Cortex of kidney (tissue), 1 donor: ENCODE measurements at places on chromosomes 4 and X.

GRCh38 chrX:74277846-74278245, 26.1 kb upstream of the ZCCHC13 start:
- no peak for DNase-seq

DNA sequence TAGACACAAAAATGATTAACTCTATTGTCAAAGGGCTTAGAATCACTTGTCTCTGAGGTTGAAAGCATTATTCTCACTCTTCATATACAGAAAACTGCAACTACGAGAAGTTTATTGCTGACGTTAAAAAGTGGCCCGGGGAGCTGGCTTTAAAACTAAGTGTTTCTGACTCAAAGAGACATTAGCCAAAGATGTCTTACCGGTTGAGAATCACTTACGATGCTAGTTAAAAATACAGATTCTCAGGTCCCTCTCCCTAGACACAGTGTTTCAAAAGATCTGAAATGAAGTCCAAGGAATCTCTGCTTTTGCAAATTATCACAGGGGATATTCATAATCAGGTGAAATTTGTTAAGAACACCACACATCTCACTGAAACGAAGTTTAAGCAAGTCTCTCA, 1.2 kb downstream of the GNPDA2 start:
- DNase-seq: no peak

DNA sequence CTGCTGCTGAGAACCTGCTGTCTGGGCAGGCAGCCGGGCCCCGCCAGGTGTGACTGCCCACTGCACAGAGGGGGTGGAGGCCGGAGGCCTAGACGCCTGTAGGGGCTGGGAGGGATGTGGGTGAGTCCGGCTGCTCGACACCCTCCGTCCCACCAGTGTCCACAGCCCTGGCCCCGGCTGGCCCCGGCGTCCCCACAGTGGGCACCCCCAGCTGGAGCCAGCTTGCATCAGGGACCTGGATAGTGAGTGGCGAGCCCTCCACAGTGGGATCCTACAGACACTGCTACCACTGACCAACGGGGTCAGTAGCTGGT, 34.7 kb upstream of the SPON2 start:
- no peak for DNase-seq

DNA sequence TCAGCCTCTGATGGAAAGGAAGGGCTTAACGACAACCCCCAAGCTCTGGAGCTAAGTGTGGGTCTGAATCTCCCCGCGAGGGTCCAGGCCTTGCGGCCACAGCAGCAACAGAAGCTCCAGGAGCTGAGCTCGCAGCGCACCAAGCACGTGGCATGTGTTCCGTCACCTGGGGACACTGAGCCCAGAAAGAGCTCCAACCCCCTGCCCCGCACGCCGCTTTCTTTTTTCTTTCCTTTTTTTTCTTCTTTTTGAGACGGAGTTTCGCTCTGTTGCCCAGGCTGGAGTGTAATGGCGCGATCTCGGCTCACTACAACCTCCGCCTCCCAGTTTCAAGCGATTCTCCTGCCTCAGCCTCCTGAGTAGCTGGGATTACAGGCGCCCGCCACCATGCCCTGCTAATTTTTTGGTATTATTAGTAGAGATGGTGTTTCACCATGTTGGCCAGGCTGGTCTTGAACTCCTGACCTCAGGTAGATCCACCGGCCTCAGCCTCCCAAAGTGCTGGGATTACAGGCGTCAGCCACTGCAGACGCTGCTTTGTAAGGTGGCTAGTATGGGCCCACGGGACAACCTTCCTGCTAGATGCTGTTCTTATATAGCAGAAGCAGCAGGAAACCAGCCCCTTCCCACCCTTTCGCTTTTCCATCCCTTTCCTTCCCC, 685 bp upstream of the TNIP2 start:
- DNase-seq: no peak

GRCh38 chrX:104343428-104344129, 88.8 kb upstream of the ESX1 start:
- no peak for DNase-seq

- DNase-seq: no peak
Measured at GRCh38 chrX:130498653-130499274, 97.0 kb downstream of the RBMX2 start.

GRCh38 chrX:68588602-68589371, 58.7 kb upstream of the STARD8 start:
- DNase-seq: no peak

DNA sequence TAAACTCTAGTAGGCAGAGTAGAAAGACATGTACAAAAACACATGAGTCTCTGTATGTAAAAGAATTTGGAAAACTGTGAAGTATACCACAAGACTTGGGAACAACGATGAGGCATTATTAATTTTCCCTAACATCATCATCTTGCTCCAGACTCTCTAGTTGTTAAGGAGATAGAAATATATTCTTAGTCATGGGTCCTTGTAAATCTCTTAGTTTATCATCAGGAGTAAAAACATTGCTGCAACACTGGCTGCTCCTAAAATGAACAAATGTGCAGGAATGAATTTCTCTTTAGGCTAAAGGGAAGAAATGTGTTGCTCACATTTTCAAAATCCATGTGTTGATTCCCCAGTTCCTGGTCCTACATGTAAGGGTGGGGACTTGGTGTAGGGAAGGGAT, 384.6 kb downstream of the STIM2 start:
- DNase-seq: no peak

GRCh38 chr4:58679886-58680285, 1569.7 kb upstream of the IGFBP7 start:
- DNase-seq: no peak

- DNase-seq: no peak
Measured at GRCh38 chr4:35993606-35994005, 250.7 kb downstream of the ARAP2 start.

DNA sequence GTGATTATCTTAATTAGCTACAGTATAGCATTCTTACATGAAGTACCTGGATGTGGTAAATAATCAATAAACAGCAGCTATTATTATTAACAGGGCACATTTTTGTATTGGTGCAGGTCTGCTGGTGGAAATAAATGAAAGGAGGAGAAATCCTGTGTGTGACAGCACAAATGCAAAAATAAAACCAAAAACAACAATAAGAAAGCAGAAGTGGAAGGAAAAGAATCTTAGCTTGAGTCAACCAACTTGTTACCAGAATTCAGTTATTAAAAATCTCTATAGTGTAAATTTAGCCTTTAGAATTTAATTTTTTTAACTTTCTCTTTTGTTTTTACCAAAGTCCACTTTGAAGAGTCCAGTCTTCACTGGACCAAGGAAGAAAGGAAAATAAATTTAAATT, 63.1 kb upstream of the LSM6 start:
- no peak for DNase-seq

DNA sequence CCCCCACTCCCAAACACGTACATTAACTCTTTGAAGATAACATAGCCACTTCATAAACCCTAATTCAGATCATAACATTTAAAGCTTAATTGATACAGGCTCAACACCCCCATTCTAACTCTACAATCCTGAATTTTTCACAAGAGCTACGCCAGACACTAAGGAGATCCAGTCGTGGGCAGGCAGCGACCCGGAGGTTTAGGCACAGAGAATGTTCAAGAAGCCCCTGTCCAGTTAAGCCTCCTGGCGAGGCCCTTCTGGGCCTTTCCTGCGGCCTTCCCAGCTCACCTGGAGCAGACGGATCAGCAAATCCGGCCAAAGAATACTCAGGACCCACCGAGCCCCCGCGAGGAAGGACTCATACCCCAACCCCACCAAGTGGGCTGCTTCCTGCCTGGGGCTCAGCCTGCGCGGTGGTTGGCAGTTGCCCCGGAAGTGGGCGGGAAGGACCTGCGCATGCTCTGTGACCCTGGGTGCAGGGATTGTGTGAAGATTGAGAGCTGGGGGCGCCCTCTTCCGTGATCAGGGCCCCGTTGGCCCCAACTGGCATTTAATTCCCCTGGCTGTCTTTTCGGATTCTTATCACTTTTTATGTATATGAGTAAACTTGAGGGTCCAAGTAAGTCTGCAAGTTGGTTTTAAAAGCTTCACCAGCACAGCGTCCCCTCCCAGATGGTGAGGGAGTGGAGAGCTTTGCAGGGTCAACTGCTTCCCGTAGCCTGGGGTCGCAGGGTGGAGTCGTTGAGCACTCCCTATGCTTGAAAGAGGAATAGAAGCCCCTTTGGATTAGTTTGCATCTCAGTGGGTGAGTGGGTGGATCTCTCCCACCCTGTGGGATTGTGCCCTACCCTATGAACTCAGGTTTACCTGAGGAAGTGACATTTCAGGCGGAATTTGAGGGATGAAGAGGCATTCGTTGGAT, at the start of gene TRIM61:
TRIM61 (minus strand) TSS at position 415 of the 922 bp plus-strand sequence. CDS start 7,655 bp downstream, outside the sequence.
- DNase-seq: no peak

GRCh38 chrX:53930515-53931380, 113.5 kb downstream of the PHF8 start:
- DNase-seq: no peak

- no peak for DNase-seq
Measured at GRCh38 chrX:15929194-15929593, 74.6 kb upstream of the AP1S2 start.

DNA sequence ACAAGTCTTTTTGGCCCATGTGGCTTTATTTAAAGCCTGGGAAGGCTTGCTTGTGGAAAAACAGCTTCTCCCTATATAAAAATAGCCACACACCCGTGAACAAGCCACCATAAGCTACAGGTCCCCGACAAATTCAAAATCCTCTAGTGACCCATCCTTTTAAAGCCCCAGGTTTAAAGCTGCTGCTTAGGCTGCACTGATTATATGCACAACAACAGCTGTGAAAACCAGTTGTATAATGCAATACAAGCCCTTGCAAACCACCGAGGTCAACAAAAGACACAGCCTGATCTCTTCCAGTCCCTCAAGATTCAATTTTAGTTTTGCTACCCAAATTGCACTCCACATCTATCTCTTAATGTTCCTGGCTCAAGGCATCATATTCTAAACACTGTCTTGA, 186.0 kb upstream of the WDFY3 start:
- no peak for DNase-seq

GRCh38 chr4:83272900-83273299, 11.7 kb downstream of the COQ2 start:
- no peak for DNase-seq

GRCh38 chr4:138406876-138407275, 164.7 kb upstream of the SLC7A11 start:
- no peak for DNase-seq

GRCh38 chrX:13565511-13565910, 3.9 kb upstream of the EGFL6 start:
- no peak for DNase-seq

- no peak for DNase-seq
Measured at GRCh38 chr4:7434766-7435150, at the start of gene PSAPL1. PSAPL1 (minus strand) TSS chr4:7434930; CDS start chr4:7434879, 51 bp downstream.

- DNase-seq: no peak
Measured at GRCh38 chr4:161525121-161525520, 638.7 kb downstream of the FSTL5 start.

GRCh38 chr4:132097041-132097440, 1052.1 kb upstream of the PCDH10 start:
- no peak for DNase-seq

DNA sequence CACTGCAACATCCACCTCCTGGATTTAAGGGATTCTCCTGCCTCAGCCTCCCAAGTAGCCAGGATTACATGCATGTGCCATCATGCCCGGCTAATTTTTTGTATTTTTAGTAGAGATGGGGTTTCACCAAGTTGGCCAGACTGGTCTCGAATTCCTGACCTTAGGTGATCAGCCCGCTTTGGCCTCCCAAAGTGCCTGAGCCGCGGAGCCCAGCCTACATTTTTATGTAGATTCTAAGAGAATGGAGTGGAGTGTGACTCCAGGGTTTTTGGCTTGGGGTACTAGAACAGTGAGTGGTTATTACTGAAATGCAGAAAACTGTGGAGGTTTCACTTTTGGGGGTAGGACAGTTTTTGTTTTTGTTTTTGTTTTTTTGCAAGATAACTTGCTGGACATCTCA, 806.0 kb downstream of the ADGRL3 start:
- no peak for DNase-seq

DNA sequence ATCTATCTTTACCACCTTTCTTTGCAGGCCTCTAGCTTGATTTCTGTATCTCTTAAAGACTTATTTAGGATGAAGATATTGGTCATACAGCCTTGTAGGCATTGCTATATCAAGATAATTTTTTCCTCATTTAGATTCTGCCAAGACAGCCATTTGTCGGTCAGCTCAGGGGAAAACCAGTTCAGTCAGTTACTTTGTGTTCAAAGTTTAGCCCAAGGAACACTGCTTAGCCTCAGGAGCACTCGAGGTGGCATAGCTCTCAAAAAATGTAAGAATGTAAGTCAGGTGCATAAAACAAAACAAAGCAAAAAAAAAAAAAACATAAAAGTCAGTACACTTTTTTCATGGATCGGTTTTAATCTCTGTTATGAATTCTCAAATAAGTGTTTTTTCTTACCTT, 43.4 kb downstream of the NRK start:
- DNase-seq: no peak

DNA sequence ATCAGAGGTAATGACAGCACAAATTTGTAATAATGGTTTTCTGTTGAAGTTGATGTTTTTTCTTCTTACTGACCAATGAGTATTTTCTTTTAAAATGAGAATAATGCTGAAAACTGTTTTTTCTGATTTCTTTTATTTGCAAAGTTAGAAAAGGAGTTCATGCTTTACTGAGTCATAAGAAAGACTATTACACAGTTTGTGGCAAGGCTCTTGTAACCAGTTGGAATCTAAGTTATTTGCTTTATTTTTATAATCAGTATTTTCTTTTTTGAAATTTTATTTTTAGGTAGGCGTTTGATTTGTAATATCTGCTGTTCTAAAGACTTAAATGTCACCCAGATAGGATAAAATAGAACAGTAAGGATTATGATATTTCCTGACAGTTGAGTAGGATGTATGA, 25.5 kb downstream of the ANAPC4 start:
- DNase-seq: no peak

- no peak for DNase-seq
Measured at GRCh38 chrX:102684772-102685520, 27.3 kb upstream of the GPRASP2 start.

DNA sequence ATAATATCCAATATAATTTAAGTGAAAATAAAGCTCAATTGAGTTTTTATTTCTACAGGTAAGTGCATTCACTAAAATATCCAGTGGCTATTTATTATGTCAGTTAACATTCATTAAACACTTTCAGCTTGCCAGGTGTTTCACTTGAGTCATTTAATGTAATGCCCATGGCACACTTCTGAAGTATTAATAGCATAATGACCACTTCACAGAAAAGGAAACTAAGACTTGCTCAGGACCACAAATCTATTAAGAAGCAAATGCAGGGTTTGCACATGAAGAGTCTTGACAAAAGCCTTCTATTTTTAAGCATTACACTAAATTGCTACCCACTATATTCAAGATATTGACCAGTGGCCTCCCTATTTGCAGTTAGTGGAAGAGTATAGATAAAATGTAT, 612.7 kb downstream of the KCTD8 start:
- DNase-seq: no peak

GRCh38 chr4:189767941-189768340, 172.7 kb upstream of the FRG1 start:
- no peak for DNase-seq

DNA sequence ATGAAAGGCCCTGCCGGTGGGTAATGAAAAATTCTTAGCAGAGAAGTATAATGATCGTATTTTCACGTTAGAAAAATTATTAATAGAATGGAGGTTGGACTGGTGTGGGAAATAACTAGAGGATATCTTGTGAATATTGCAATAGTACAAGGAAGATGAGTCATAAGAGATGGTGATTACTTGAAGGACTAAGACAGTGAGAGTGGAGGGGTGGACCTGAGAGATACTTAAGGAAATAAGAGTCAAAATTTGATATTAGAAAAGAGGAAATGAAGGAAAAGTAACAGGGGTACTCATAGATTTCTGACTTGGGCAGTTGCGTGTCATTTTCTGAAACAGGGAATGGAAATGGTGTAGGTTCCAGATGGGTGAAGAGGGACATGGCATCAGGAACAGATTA, 1.7 kb upstream of the USP53 start:
- no peak for DNase-seq

- DNase-seq: no peak
Measured at GRCh38 chrX:21559417-21559816, 98.7 kb downstream of the KLHL34 start.
